Activated naive CD8-positive, alpha-beta T cell treated with anti-CD3 and anti-CD28 coated beads for 36 hours (primary cell): ENCODE measurements at places on chromosomes 6 and 20. TPM values are rescaled to one million over a fixed set of nuclear protein-coding genes. Genes with fewer than 3 reads are reported as not detected.
A peak's percentile ranks its signal among the peaks of the same experiment; 100 is the strongest.

- no peaks in the 10 kb centered on the region for H3K27me3 ChIP-seq
- peaks cover 34% of the 10 kb centered on the region for H3K36me3 ChIP-seq
- DNase-seq, result no peak
- H3K4me3 ChIP-seq, result no peak overlapping the region
Observed at GRCh38 chr6:1940381-1940780, 305.0 kb downstream of the GMDS start.

The ULBP2 gene
- 0.62 TPM for total RNA-seq

- no peak overlapping the region for H3K27ac ChIP-seq
- no peak overlapping the region for H3K4me3 ChIP-seq
- DNase-seq, result no peak
- no peaks in the 10 kb centered on the region for H3K4me1 ChIP-seq
- H3K36me3 ChIP-seq, result no peaks in the 10 kb centered on the region
Observed at GRCh38 chr6:55666606-55667225, 87.7 kb upstream of the HMGCLL1 start.

DNA sequence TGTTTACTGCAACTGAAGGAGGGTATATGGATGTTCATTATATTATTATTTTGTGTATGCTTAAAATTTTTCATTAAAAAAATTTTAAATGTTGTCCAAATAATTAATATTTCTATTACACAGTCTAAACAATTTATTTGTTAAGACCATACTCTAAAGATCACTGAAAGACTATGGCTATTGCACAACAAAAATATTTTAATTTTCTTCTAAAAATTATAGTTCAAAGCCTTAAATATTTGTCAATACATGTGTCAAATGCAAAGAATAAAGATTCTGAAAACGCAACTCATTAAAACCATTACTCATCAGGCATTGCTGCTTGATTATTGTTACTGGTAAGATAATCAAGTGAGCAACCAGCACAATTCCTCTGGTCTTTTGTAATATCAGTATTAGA, 2.2 kb downstream of the MMS22L start:
- H3K4me1 ChIP-seq, result peaks cover 27% of the 10 kb centered on the region
- H3K36me3 ChIP-seq, result peaks cover 31% of the 10 kb centered on the region

- H3K36me3 ChIP-seq, result peaks cover 50% of the 10 kb centered on the region
- H3K27ac ChIP-seq, result peak overlapping the region; percentile 79
- peak overlapping the region; percentile 42 for H3K4me3 ChIP-seq
- H3K4me1 ChIP-seq, result peaks cover 65% of the 10 kb centered on the region
Observed at GRCh38 chr6:106103728-106104109, 17.6 kb downstream of the PRDM1 start.
